ENCODE measurements at places on chromosomes 3 and 15. TPM values are rescaled to one million over a fixed set of nuclear protein-coding genes. Genes with fewer than 3 reads are reported as not detected.
A peak's percentile ranks its signal among the peaks of the same experiment; 100 is the strongest.

DNA sequence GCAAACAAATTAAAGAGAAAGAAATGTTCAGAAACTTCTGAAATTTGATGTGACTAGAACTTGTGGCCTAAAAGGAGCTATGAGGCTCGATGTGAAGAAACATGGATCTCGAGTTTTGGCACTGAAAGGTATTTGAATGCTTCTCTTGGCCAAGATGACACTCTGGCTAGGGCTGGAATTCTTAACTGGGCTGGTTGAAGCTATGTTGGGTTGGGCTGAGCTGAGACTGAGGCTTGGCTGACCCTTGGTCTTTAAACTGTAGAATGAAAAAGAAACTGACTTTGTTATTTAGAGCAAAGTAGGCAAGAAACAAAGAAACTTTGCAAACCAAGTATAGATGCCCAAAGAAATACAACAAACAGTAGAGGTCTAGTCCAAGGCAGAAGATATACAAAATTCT lies 28.1 kb upstream of the CLDN16 start:
- H3K36me3 ChIP-seq: no peaks in the 10 kb centered on the region
- no peaks in the 10 kb centered on the region for H3K4me1 ChIP-seq
- no peak for DNase-seq

GRCh38 chr3:50347187-50347813 lies 1.8 kb upstream of the ZMYND10 start:
- H3K36me3 ChIP-seq: peaks cover 12% of the 10 kb centered on the region
- peak; percentile 72 for DNase-seq
- H3K4me1 ChIP-seq: peaks cover 40% of the 10 kb centered on the region

GRCh38 chr15:76433798-76434400 lies 97.3 kb downstream of the ISL2 start:
- H3K27me3 ChIP-seq: no peaks in the 10 kb centered on the region
- H3K27ac ChIP-seq: no peak overlapping the region
- no peaks in the 10 kb centered on the region for H3K4me1 ChIP-seq
- DNase-seq: no peak
- H3K36me3 ChIP-seq: peaks cover 8% of the 10 kb centered on the region

DNA sequence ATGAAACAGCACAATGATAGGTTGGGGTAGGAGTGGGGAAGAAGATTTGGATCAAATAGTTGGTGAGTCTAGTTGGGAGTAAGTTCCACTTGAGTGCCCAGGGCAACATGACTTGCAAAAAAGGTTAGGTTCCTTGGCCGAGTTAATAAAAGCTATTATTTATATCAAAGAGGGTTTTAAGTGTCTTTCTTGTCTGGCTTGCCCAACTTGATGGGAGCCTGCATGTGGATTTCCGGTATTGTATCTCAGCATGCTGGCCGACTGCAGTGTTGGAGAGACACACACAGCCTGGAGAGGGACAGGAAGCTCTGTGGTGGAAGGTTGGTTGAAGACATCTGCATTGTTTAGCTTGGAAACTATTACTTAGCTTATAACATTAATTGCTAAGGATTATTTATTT lies 449.5 kb upstream of the TBL1XR1 start:
- H3K4me3 ChIP-seq: no peak overlapping the region
- no peak for DNase-seq
- no peaks in the 10 kb centered on the region for H3K27me3 ChIP-seq
- no peaks in the 10 kb centered on the region for H3K36me3 ChIP-seq
- peaks cover 12% of the 10 kb centered on the region for H3K4me1 ChIP-seq

- H3K27ac ChIP-seq: peak overlapping the region; percentile 90
- no peaks in the 10 kb centered on the region for H3K36me3 ChIP-seq
- DNase-seq: no peak
- H3K4me1 ChIP-seq: no peaks in the 10 kb centered on the region
- peak overlapping the region; percentile 88 for H3K4me3 ChIP-seq
Measured at GRCh38 chr15:63276342-63277037, 915 bp upstream of the APH1B start.

DNA sequence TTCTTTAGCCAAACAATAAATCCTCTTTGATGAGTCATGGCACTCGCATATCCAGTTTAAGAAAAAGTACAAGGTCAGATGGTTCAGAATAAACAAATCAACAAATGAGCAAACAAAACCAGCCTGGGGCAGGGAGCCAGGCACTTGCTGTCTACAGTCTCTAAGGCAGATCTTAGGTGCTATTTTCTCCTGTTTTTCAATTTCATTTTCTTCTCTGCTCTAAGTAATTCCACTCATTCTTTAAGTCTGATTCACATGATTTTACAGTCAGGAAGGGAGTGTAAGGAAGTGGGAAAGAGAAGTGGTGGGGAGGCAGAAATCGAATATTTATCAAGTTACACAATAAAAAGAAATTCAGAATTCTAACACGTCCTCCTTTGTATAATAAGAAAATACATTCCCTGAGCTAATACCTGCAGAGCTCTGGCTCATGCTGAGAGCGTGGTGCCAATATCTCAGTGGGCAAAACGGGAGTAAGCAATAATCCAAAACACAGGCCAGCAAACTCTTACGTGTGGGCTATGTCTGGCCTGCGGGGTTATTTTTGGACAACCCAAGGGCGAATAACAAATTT lies 298.6 kb downstream of the ADAMTS17 start:
- no peak overlapping the region for H3K4me3 ChIP-seq
- DNase-seq: no peak
- no peaks in the 10 kb centered on the region for H3K27me3 ChIP-seq

DNA sequence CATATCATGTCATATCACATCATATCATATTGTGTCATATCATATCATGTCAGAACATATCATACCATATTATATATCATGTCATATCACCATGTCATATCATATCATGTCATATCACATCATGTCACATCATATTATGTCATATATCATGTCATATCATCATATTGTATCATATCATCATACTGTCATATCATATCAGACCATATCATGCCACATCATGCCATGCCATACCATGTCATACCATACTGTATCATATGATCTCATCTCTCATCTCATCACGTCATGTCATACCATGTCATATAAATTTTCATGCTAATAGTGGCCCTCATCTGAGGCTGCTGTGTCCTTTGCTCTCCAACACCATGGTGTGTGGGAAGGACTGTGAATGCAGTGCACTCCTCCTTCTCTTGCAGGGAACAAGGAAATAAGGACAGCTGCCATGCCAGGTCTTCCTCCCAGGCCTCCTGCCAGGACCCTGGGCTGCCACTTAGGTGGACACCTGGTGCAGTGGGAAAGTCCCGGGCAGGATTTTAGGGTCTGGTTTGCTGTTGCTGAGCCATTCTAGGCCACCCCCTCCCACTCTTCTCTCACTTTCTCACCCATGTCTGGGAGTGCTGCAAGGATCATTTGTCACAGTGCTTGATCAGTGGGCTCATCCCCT lies 72.4 kb upstream of the TRPM1 start:
- no peaks in the 10 kb centered on the region for H3K27me3 ChIP-seq
- no peaks in the 10 kb centered on the region for H3K36me3 ChIP-seq
- H3K4me3 ChIP-seq: no peak overlapping the region
- DNase-seq: peak; percentile 23
- H3K27ac ChIP-seq: no peak overlapping the region

The NR1I2 gene
- 0.82 TPM for total RNA-seq

The ADGRG7 gene
- total RNA-seq: not detected

The RTP2 gene
- not detected for total RNA-seq

The FBXW12 gene
- total RNA-seq: not detected
